ENCODE measurements at places on chromosomes 1 and 21.

GRCh38 chr1:85617633-85618100, 37.1 kb downstream of the CCN1 start:
- DNase-seq, result no peak

DNA sequence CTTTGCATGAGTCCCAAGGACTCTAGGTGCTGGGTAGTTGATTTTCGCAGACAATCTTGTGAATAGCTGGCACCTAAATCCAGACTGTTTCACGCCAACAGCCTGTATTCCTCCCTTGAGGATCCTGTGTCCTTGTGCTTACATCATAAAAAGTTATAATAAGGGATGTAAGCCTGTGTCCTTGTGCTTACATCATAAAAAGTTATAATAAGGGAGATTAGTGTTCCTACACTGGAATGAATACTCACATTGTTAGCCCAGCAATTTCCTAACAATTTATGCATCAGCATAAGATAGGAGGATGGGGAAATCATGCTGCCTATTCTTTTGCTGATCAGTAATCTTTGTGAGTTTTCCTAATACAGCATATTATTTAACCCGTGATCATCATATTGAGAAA, 4.0 kb upstream of the HSD3B2 start:
- no peak for DNase-seq

GRCh38 chr1:42977653-42978052, 19.0 kb upstream of the SLC2A1 start:
- no peak for DNase-seq

- peak; percentile 64 for DNase-seq
These were observed 48.8 kb downstream of the PIK3CD start for GRCh38 chr1:9700340-9700739.

DNA sequence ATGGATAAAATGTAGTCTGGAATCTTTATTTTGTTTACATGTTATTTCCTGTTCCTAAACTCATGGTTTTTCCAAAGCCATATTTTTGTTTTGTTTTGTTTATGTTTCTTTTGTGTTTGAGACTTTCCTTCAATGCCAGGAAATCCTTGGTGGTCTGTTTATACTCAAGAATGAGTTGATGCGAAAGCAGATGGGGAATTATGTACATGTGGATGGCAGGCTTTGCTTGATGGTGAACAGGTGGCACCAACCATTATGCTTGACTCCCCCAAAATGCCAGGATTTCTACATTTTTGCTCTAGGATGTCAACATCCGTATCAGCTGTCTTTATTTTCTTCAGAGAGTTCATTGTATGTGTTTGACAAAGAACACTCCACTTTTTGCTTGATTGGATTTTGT, 448.5 kb downstream of the PRDM2 start:
- DNase-seq, result no peak

GRCh38 chr1:193661385-193661784, 475.0 kb upstream of the B3GALT2 start:
- no peak for DNase-seq

GRCh38 chr1:157652859-157653493, 47.6 kb downstream of the FCRL3 start:
- DNase-seq, result no peak

DNA sequence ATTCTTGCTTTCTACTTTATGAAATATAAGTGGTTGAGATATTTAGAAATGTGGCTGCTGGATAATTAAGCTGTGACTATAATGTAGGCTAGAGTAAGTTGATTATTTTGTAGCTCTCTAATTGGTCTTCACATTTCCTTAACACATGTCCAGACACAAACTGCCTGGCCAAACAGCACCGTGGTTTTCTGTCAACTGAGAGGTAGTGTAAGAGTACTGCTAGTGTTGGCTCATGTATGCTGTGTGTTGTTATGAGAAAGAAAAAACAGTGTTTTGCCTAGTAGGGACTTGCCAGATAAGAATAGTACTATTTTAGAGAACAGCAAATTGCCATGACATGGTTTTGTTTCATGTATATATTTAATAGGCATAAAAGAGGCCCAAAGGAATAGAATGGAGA, 37.1 kb downstream of the TMED5 start:
- no peak for DNase-seq

All from A549 (cell line).